ENCODE measurements at places on chromosomes 2 and 18.

DNA sequence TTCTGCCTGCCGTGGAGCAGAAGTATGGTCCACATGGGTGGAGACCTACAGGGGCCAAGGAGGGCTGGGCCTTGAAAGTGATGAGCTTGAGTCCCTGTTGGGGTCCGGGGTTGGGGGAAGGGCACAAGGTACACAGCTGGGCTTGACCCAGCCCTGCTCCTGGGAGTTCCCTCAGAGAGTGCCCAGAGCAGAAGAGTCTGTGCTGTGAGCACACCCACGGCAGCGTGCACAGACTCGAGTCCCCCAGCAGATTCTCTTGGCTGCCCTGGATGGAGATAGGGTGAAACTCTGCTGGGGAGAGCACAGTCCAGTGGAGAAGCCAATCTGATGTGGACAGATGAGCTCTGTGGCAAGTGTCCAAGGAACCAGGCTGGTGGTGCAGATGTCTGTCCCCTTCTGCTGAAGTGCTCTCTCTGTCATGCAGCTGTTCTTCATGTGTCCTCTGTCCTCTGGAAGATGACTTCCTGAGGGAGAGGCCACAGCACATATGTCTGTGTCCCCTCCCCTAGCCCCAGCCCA is 27.5 kb downstream of the INPP4A start:
- no peak for DNase-seq

GRCh38 chr2:238235856-238236255 is 4.0 kb downstream of the HES6 start:
- DNase-seq: no peak

DNA sequence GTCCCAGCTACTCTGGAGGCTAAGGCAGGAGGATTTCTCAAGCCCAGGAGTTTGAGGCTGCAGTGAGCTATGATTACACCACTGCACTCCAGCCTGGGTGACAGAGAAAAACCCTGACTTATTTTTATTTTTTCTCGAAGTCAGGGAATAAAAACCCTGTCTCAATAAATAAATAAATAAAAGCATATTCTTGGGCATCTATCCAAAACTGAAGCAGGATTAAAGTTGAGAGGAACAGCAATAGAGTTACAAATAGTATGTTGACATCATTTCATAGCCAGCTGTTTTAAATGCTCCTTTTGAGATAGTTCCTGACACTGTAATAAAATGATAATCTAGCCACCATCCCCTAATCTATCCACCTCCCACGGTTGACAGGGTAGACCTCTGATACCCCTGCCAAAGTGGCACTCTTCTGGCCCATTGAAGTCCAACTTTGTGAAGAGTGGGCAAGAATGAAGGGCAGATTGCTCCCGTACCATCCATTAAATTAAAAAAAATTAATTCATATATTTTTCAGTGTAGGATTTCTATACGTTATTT is 42.3 kb upstream of the LPIN2 start:
- DNase-seq: no peak

- DNase-seq: no peak
Observed at GRCh38 chr2:199659207-199659606, 191.8 kb downstream of the FTCDNL1 start.

- DNase-seq: no peak
Observed at GRCh38 chr2:221569425-221569845, 2.7 kb downstream of the EPHA4 start.

DNA sequence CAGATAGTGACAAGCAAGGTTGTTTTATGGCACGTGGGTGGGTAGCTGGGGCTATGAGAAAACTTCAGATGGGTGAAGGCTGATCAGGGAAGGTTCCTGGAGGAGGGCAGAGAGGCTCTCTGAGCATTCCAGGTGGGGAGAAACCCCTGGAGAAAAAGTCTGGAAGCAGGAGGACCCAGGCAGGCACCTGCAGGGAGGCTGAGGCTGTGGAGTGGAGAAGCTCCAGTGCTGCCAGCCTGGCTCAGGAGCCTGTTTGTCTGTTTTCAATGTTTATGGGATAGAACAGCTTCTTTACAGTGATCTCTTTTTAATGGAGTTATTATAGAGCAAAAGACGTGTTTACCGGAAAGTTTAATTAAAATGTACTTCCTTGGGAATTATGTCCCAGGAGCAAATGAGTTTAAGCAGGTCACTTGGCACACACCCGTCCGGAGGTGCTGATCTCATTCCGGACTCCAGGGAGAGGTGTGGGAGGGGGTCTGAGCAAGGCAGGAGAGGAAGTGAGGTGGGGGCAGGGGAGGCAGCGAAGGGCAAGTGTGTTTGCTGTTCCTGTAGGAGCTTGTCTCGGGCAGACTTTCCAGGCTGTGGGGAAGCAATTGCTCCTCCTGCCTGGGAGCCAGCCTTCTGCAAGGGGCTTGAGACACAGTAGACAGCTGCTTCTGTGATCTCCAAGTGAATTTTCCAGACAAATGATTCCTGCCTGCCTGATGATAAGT is 239.5 kb downstream of the MYCN start:
- no peak for DNase-seq
